ENCODE measurements at places on chromosomes 3 and 15.
A peak's percentile ranks its signal among the peaks of the same experiment; 100 is the strongest.

GRCh38 chr15:66780973-66781718, 79.1 kb downstream of the SMAD6 start:
- no peak for DNase-seq

DNA sequence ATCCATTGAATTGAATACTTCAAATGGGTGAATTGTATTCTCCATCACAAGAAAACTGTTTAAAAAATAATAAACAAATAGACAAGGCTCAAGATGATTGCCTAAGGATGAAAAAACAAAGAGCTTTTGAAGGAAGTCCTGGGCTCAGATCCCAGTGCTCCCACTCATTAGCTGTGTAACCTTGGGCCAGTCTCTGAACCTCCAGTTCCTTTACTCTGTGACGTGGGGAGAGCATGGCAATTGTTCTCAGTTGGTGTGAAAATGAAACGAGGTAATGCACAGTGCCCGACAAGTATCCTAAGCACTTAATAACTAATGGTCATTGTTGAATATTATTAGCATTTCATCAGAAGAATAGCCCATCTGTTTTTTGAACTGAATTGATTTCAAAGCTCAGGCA, 40.7 kb downstream of the TNIK start:
- DNase-seq = no peak

DNA sequence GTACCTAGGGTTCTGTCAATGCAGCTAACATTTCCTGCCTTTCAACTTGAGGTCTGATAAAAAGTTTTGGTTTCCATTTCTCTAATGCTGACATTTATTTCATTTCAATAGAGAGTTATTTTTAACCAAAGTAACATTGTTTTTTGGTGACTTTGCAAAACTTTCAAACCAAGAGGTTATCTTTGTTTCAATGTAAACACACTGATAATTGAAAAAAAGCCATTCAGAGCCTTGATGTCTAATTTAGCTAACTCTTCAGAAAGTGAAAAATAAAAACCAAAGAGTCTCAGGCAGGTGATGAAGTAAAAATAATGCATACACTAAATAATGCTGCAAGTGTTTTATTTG, 9.6 kb upstream of the TIPARP start:
- DNase-seq = no peak

GRCh38 chr3:195068084-195069080, 202.6 kb downstream of the XXYLT1 start:
- no peak for DNase-seq

GRCh38 chr3:72298201-72299152, 513.5 kb upstream of the PROK2 start:
- no peak for DNase-seq

GRCh38 chr15:76303909-76304308, 7.4 kb downstream of the ETFA start:
- no peak for DNase-seq

DNA sequence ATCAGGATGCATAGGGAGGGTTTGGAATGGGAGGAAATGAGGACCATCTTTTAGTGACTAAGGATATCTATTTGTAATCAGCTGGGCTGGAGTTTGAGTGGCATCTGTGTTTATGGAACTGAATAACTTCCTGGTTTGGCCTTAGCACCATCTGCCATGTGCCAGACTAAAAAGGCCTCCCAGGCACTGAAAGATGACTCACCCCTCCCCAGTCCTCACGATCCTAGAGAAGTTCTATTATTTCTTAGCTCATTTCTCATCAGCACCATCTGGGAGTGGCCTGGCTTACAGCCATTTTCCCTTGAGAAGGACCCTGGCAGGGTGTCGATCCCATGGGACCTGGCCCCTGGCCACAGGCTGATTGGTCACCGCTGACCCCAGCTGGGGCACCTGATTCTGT, 23.9 kb upstream of the CTXND1 start:
- peak; percentile 60 for DNase-seq

- no peak for DNase-seq
Measured at GRCh38 chr3:76011121-76011520, 225.8 kb upstream of the ZNF717 start.

DNA sequence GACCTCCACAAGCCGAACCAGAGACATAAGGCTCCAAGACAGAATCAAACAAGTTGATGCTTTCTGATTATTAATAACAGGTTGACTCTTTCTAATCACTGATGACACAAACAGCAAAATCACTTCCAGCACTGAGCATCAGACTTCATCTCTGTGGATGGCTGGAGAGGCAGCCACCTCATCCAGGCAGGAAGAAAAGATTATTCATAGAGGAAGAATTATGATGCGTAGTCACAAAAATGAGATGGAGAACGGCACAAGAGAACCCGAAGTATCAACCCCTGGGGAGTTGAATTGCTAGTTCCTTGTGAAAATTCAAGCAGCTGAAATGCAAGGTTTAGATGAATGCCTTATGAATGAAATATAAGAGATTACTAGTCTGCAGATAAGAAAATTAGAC, 49.9 kb upstream of the LMCD1 start:
- DNase-seq = peak; percentile 65

DNA sequence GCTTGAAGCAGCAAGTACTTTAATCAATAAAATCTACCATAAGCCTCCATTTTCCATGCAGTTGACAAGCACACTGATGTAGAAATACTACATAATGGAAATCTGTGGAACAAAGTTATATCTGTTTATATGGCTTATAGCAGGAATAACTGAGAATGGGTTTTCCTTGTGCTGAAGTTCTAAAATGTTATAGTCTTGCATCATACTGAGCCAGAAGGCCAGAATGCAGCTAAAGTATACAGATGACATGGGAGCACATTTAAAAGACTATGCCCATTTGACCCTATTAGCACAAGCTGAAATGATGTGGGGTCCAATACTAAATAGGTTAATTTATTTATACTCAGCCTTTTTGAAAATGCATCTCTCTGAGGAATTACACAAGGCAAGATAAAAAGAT, 25.1 kb downstream of the SLC24A5 start:
- no peak for DNase-seq

DNA sequence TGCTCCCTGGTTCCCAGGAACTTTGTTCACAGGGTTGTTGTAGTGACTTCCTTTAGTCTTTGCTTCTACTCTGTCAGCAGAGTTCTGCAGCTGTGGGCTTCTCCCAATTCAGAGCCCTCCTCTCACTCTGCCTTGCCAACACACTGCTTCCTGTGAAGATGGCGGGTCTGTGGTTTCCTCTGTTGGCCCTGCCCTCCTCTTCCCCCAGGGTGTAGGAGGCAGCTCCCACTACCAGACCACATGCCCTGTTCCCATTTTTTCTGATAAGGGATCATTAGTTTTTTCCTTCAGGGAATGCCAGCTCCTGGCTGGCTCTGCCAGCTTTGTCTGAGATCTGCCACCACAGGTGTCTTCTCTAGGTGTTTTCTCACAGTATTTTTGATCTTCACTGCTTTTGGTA, 12.7 kb downstream of the SPSB4 start:
- DNase-seq = no peak

- no peak for DNase-seq
Measured at GRCh38 chr3:69186575-69187093, 64.2 kb upstream of the LMOD3 start.

- no peak for DNase-seq
Measured at GRCh38 chr3:153282355-153282754, 120.3 kb downstream of the RAP2B start.

GRCh38 chr3:118055381-118055780, 979.3 kb downstream of the IGSF11 start:
- DNase-seq = no peak

- no peak for DNase-seq
Measured at GRCh38 chr3:16417945-16418739, 95.4 kb downstream of the RFTN1 start.

DNA sequence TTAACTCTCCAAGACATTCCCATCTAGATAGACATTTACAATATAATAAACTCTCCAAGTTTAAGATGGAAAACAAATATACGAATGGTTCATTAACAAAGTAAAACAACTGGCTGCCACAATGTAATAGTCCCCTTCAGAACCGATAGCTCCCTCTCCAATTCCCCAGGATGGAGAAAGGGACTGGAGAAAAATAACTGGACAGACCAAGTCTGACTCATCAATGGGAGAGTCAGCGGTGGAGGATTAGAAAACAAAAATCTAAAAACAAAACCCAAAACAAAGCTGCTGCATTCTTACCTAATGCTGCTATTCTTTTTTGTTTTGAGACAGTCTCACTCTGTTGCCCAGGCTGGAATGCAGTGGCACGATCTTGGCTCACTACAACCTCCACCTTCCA, 468.1 kb downstream of the SHQ1 start:
- peak; percentile 83 for DNase-seq

DNA sequence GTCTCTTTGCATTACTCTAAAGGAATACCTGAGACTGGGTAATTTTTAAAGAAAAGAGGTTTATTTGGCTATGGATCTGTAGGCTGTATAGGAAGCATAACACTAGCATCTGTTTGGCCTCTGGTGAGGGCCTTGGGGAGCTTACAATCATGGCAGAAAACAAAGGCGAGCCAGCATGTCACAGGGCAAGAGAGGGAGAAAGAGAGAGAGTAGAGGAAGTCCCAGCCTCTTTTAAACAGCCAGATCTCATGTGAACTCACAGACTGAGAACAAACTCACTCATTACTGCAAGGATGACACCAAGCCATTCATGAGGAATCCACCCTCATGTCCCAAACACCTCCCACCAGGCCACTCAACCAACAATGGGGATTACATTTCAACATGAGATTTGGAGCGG, 974.6 kb downstream of the FHIT start:
- no peak for DNase-seq

DNA sequence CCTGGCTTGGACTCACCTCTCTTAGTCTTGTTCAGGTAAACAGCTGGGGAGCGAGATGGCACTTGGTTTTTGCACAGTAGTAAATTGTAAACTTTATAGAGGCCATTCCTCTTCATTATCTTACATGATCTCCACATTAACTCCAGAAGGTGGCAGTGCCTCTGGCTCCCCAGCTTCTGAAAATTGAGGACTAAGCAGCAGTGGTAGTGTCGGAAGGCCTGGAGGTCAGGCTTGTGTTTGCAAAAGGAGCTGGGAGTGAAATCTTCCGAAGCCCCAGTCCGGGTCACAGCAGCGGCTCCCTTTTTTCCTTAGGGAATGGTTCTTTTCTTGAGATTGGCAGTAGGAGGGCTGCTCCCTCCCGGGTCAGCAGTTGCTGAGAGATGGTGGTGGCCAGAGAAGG, 85.7 kb downstream of the FNDC3B start:
- no peak for DNase-seq

- DNase-seq = peak; percentile 14
Measured at GRCh38 chr3:114319453-114319852, 25.6 kb downstream of the TIGIT start.

DNA sequence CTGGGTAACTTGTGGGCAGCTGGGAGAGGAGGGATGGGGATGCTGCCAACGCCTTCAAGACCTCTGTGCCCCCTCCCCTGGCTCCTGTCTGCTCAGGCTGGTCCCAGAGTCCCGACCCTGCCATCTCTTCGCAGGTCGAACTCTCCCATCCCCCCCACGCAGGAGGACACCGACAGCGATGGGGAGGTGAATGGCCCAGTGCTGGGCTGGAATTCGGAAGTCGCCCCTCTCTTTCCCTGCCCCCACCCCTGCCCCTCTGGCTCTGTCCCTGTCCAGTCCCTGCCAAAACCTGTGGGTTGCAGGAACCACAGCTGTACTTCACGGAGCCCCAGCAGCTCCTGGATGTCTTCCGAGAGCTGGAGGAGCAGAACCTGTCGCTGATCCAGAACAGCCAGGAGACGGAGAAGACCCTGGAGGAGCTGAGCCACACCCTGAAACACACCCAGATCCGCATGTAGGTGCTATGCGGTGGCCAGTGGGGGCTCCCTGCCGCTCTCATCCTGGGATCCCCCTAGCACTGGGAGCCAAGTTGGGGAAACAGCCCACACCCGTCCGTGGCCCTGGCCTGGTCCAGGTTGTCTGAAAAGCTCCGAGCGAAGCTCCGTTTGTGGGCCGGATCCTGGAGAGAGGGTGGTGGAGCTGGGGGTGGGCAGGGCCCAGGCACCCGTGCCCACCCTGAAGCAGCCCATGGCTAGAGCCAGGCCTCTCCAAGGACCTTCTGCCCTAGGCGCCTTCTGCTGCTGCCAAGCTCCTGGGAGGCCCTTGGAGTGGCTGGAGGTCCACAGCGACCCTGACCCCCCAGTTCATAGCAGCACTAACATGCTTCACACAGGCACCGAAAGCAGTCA, 28.7 kb downstream of the CFAP100 start:
- DNase-seq = no peak

- DNase-seq = no peak
Measured at GRCh38 chr3:140238646-140239314, 303.8 kb downstream of the CLSTN2 start.

DNA sequence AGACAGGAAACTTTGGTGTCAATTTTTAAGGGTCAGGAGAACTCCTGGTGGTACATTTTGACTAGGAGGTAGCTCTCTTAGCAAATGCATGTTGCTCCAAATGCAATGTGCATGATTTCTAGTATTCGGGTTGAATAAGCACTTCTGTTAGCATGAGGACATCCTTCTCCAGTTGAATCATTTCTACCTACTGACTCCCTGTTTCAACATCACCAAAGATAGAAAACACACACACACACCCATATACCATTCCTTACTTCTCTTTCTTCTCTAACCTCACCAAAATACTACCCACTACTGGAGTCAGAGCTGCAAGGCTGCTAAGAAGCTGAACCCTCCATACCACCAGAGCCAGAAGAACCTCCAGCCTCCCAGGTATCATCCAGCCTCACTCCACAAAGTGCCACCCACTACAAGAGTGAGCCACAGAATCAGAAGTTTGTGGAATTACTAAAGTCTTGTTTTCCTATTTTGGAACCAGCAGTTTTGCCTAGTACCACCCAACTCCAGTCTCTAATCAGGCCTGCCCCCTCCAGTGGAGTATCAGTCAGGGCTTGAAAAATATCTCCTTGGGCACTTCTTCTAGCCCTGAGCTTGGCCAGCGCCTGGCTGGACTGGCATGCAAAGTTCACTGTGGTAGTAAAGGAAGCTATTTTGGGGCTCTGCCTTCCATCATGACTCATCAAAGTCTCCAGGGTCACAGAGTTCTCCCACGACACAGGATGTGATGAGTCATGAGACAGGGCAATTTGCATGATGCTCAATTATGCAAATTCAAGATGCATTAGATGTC, 110.3 kb downstream of the CYP19A1 start:
- DNase-seq = peak; percentile 93

GRCh38 chr15:82647045-82647834, at the start of gene CPEB1:
Gene CPEB1, minus strand, starts transcription at chr15:82647363. Its CDS starts 18,904 bp downstream, at chr15:82628459.
- DNase-seq = peak; percentile 60

- DNase-seq = no peak
Measured at GRCh38 chr3:50571486-50571885, 2.2 kb downstream of the HEMK1 start.

DNA sequence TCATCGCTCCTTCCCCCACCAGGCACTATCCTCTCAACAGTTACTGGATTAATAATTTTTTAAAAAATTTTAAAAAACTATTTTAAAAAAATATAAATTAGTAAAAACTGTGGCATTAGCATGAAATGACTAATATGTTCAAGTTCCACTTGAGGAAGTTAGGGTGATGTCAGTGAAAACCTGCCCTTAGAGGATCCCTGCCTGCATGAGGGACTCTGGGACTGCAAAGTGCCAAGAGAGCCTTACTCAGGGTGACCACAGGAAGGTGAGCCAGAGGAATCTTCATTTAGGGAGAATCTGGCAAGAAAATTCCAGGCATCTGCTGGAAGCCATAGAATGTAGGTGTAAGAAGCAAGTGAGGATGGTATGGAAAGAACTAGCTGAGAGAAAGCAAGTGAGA, 157.7 kb upstream of the BCL6 start:
- peak; percentile 14 for DNase-seq

Data from AG08395 (cell line).